IMR-90 (cell line): ENCODE measurements at places on chromosomes 3 and 15.

DNA sequence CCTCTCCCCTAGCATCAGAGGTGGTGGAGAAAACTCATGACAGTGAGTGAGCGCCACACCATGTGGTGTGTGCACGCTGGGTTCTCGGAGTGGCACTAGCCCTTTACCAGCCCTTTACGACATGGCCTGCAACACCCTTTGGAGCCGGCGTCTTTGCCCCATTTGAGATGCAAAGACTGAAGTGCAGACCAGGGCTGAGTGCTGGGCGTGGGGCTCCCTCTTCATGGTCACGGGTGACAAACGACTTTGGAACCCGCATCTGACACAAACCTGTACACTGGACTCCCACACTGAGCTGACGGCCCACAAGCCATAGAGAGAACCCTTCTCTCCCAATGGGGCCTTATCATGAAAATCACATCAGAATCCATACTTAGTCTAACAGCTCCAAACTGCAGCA, 76.8 kb upstream of the ALDH1L1 start:
- DNase-seq, result no peak

- no peak for DNase-seq
Observed at GRCh38 chr3:154844863-154845262, 235.3 kb upstream of the MME start.

- DNase-seq, result no peak
Observed at GRCh38 chr15:85028416-85028815, 46.8 kb downstream of the PDE8A start.

- DNase-seq, result no peak
Observed at GRCh38 chr15:49748791-49749190, 127.9 kb downstream of the DTWD1 start.

- DNase-seq, result no peak
Observed at GRCh38 chr15:58487724-58488120, 55.9 kb downstream of the LIPC start.

GRCh38 chr15:42270996-42271395, 2.0 kb upstream of the GANC start:
- no peak for DNase-seq

- peak; percentile 35 for DNase-seq
Observed at GRCh38 chr3:49295489-49296058, 18.5 kb upstream of the C3orf62 start.

- no peak for DNase-seq
Observed at GRCh38 chr3:101128786-101129185, 135.6 kb upstream of the ABI3BP start.

- DNase-seq, result no peak
Observed at GRCh38 chr3:120102232-120102631, 8.0 kb upstream of the GSK3B start.

- DNase-seq, result no peak
Observed at GRCh38 chr15:92878593-92879053, 21.5 kb upstream of the CHD2 start.

- no peak for DNase-seq
Observed at GRCh38 chr15:80609512-80609946, 85.6 kb upstream of the ABHD17C start.

GRCh38 chr3:43001094-43001553, 22.0 kb downstream of the GASK1A start:
- peak; percentile 85 for DNase-seq

DNA sequence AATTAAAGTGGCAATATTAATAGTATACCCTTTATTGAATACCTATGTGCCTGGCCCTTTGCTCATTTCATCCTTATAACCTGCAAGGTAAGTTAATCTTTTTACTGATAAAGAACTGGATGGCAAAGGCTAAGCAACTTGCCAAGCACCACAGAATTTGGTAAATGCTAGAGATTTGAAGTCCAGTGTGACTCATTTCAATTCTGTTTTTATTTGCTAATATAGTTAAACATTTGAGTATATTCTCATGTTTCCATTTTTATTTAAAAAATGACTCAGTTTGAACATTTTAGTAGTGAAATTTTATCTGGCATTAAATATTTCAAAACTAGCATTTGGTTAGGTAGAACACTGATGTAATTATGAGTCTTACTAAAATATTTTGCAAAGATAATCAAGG, 11.3 kb downstream of the PFN2 start:
- DNase-seq, result peak; percentile 34

- peak; percentile 81 for DNase-seq
Observed at GRCh38 chr3:30496066-30496966, 110.1 kb upstream of the TGFBR2 start.

- DNase-seq, result no peak
Observed at GRCh38 chr15:45441686-45442085, 63.3 kb upstream of the GATM start.

DNA sequence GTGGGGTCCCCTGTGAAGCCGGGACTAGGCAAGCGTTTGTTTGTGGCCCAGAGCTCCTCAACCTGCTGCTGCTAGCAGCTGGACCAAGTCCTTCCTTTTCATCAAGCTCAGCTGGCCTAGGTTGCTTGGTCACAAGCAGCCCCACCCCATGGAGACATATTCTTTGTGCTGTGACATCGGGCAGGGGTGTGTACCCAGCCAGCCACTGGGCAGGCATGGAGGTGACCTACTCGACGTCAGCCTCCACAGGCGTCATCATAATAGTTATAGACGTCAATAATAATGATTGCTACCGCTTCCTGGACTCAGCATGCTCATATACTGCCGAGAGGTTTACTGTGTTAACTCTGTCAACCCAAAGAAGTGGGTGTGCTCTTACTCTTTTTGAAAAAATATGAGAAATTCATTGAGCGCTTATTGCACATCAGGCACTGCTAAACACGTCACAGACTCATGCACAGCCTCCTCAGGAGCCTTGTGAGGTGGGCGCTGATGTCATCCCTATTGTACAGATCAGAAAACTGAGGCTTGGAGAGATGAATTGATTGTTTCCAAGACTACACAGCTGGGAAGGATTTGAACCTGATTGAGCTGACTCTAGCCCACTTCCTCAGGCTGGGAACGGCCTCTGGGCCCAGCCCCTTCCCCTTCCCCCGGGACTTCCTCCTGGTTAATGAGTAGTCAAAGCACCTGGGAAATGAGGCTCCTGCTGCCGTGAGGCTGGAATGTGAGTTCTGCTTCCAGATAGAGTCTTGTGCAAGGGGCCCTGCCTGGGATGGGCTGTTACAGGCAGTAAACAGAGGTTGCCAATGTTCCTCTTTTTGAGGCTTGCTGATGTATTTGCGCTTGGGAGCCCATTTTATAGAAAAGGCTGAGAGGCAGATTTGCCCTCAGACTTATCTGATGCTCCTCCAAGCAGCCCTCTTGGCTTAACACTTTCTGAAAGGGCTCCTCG, 16.2 kb downstream of the SLC6A6 start:
- no peak for DNase-seq

GRCh38 chr3:55144015-55144673, 216.3 kb upstream of the LRTM1 start:
- DNase-seq, result peak; percentile 54

GRCh38 chr3:54273791-54274190, 151.4 kb downstream of the CACNA2D3 start:
- DNase-seq, result no peak

DNA sequence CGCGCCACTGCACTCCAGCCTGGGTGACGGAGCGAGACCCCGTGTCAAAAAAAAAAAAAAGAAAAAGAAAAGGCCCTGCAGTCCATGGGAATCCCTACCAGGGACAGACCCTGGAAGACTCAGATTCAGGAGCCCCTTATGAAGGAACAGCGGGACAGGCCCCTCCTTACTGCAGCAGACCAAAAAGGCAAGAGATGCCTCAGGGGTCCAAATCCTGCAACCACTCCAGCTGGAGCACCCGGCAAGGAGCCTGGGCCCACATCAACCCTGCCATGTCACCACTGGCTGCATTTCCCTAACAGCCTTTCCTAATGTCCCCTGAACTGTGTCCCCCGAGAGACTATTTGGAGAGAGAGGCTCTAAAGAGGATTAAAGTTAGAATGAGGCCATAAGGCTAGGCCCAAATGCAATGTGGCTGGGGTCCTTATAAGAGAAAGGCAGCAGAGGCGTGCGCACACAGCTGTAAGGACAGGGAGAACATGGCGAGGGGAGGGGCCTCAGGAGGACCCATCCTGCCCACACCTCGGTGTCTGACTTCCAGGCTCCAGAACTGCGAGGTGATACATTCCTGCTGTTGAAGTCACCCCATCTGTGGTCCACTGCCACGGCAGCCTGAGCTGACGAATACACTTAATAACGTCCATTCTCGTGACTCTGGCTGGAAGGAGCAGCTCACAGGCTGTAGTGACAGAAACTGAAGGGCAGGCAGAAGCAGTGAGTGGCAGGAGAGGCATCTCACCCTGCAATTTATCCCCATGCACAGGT, 78.1 kb downstream of the ATP10A start:
- DNase-seq, result peak; percentile 94

DNA sequence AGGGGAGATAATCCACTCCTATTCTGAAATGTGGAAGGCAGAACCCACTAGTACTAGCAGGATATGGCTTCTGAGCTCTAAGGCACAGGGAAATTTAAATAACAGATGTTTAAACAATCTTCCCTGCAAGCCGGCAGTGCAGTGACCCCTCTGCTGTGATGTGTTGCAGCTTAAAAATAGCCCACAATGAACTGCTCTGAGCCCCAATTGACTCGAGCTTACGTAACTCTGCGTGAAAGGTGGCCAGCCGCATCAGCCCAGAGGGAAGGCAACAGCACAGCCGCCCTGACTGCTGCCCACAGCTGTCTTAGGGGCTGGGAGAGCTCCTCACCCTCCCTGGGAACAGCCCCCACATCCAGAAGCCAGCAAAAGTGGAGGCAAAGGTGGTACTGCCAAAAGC, 12.5 kb upstream of the CAMKV start:
- DNase-seq, result peak; percentile 52

DNA sequence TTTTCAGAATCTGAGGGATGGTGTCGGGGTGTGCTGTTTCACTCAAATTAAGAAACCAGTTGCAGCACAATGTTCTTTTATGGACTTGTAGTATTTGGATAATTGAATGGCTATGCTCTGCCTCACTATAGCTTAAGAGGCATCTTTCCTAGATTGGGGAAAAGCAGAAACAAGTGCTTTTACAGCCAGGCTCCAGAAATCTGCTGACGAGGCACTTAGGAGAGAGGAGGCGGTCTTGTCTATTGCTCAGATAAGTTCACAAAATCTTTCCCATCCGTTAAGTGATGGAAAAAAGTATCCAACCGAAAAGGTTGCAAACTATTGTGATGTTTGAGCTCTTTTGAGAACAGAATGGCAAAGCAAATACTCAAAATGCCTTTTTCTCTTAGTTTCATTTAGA, 336.1 kb upstream of the RARB start:
- DNase-seq, result no peak

- DNase-seq, result no peak
Observed at GRCh38 chr3:105323274-105323599, 43.5 kb upstream of the ALCAM start.

DNA sequence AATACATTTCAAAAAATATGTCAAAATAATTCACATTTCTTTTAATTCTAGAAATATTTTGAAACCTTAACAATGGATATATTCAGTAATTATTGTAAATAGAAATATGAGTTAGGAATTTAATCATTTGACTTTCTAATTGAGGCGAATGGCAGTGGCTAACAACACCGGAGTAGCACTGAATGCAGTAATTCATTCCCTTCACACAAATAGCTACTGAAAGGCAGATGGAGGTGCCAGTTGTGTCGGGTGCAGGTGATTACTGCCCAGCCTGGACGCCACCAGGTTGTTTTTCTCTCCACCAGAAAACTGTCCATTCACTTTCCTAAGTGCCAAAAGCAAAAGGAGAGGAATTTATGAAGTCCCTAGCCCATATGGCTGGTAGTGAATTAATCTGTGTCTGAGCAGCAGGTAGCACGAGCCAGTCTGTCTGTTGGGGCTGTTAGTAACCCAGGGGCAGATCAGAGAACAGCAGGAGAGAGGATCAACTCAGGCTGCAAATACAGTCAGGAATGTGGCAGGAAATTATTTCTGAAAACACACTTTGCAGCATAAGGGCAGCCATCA, 79.3 kb upstream of the GMNC start:
- no peak for DNase-seq

DNA sequence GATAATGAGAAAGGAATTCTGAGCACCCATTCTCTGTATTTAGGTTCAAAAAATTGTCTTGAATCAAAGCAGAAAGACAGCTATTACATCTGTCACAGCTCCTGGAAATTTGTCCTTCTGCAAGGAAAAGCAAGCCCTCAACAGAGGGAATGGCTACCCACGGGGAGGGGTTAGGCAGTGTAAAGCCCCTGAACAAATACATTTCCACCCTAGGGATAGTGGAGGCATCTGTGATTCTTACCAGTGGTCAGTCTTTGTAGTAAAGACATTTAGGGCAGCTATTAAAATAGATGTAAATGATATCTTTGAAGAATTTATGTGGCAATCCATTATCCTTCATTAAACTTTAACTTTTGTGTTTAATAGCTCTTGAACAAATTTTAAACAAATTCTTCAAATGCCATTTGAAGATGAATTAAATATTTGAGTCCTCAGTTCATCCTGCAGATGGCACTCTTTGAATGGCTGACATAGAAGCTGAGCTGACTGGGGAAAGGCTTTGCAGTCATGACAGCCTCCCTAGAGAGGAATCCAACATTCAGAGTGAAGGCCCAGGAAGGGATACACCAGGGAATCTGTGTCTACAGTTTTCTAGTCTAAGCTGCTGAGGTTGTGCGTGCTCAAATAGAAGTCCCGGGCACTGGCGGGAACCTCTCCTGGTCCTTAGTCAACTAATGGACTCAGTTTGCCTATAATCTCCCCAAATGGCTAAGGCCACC, 359.7 kb upstream of the ROPN1 start:
- DNase-seq, result peak; percentile 78

- no peak for DNase-seq
Observed at GRCh38 chr3:127711021-127711695, 38.4 kb downstream of the ABTB1 start.

GRCh38 chr15:68022061-68022460, 32.1 kb upstream of the PIAS1 start:
- no peak for DNase-seq

GRCh38 chr3:169133178-169134161, 530.0 kb downstream of the MECOM start:
- peak; percentile 31 for DNase-seq

DNA sequence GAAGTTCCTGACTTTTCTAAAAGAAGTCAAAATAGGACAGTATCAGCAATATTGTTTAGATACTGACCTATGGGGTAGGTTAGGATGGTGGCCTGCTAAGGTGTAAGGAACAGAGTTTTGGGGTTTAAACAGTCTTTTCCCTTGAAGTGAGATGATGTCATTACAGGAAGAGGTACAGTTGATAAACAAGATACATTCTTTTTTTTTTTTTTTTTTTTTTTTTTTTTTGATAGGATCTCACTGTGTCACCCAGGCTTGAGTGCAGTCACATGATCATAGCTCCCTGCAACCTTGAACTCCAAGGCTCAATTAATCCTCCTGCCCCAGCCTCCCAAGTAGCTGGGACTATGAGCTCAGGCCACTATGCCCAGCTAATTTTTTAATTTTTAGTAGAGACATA, 33.3 kb downstream of the SLC25A36 start:
- DNase-seq, result no peak

DNA sequence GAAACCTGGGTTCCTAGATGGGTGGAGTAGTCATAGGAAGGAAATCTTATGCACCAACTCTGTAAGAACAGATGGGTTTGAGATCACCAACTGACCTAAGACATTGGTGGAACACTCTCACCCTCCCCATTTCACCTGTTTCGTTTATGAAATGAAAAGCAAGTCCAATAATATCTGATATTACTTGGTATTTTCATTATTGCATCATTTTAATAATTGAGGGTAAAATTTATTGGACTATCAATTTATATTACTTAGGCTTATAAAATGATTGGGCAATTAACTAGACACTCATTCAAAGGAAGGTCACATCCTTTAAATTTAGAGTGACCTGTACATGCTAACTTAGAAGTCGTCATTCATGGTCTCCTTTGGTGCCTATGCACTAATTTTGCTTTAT, 503.9 kb downstream of the TAFA4 start:
- no peak for DNase-seq
